ENCODE measurements at places on chromosomes 16 and 17.

DNA sequence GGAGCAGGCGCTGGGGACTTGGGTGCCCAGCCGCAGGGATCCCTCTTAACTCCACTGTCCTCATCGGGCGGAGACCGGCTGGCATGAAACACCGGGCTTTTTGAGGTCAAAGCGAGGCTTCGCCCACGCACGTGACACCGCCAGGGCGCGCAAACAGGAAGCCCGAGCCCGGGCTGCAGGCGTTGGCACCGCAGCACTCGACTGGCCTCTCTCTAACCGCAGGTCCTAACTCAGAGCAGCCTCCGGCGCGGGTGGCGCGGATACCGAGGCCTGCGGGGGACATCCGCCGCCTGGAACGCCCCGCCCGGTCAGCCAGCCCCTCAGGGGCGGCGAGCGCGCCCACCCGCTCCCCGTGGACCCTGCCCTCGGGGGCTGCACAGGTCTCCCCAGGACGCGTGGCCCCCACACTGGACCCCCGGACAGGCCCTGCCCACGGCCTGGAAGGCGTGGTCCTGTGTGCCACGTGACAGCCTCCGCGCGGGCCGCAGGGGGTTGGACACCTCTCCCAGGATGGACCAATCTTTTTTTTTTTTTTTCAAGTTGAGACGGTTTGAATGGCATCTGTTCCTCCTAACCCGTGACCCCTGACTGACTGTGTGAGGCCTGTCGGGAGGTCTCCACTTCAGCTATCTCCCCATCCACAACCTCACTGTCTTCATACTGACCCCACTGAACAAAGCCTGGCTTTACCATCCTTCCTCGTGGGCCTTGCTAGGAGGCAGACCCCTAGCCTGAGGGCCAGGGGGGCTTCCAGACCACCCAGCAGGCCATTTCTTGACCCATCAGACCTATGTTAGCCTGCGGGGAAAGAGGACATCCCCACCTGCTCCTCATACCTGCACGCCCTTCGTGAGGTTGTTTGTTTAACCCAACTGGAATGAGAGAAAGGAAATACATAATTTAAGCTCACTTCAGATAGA lies 8.4 kb upstream of the SLC47A2 start:
- peak; percentile 73 for DNase-seq

DNA sequence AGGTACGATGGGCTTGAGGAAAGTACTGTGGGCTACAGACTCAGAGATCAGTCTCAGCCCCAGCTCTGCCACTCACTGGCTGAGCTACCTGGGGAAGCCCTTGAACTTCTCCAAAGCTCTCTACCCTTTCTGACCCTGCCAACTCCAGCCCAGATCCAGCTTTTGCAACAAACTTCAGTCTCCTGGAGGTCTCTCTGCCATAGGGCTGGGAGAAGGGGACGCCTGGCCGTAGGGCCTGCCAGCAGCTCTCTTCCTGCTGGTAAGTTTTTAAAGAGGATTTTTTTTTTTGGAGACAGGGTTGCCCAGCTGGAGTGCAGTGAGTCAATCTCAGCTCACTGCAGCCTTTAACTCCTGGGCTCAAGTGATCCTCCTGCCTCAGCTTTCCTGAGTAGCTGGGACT lies 11.5 kb downstream of the INPP5K start:
- DNase-seq: no peak

- DNase-seq: no peak
These were observed 55.3 kb upstream of the MTSS2 start for GRCh38 chr16:70740914-70741782.

DNA sequence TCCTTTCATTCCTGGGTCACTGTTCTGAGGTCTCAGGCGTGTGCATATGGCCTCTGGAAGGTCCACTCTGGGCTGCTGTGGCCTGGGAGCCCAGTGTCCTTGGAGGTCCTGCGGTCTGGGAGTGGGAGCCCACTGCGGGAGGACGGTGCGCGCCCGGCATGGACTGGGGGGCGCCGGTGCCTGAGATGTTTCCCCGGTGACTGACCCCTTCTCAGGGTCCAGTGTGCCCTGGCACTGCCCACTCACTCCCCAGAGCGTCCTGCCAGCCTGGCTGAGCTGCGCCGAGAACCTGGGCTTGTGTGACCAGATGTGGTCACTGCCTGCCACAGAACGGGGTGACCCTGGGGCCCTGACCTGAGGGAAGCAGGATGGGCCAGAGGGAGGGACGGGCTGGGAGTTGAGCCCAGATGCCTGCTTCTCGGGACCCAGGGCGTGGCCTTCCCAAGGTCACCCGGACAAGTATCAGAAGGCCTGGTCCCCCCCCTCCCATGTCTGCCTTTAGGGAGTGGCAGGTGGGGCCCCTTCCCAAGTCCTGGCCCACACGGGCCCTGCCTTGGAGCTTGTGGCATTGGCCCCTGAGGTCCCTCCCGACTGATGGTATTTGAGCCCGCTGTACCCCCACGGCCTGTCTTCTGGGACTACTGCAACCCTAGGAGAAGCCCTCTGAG lies 1.1 kb upstream of the RHBDL1 start:
- DNase-seq: no peak

- peak; percentile 13 for DNase-seq
These were observed 521 bp downstream of the C16orf87 start for GRCh38 chr16:46830417-46830901.

GRCh38 chr16:48905632-48906505 lies 295.9 kb upstream of the N4BP1 start:
- no peak for DNase-seq

DNA sequence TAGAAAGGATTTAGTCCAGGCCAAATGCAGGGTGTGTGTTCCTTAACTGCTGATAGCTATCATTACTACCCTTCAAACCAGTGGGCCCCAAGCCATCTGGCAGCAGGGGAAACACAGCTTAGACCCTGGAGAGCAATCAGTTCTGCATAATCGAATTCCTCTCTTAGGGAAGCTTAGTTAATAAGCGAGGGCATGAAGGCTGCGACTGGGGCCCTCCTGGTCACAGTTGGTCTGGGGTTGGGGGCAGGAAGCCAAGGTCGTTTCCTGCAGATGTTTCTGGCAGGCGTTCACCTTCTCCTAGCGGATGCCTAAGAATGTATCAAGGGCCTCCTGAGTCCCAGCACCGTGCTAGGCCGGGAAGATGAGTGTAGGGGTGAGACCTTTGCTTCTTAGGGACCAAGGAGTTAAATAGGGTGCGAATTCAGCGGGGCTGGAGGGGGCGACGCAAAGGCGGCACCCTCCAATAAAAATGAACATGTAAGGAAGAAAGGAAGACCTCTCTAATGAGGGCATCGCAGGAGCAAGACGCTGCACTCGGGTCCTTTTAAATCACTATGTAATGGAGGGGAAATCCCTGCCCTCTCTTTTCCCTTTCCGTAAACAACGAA lies 16.5 kb upstream of the EEF2K start:
- DNase-seq: no peak

DNA sequence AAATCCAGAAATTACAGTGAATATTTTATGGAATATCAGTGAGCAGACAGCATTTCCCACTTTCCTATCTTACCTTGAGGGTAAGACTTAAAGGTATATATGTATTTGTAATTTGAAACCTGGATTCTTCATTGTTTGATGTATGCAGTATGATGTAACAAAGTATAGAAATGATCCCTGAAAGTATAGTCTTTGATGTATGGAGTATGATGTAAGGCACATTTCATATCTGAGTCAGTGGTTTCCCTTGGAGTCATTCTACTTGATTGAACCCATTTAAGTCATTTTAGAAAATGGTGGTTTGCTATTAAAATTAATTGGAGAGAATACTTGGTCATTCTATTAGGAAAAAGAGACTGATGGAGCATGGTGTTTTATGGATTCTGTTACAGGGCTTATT lies 10.1 kb downstream of the AMZ2 start:
- DNase-seq: no peak

GRCh38 chr16:4380119-4381063 lies 8.7 kb downstream of the VASN start:
- no peak for DNase-seq

DNA sequence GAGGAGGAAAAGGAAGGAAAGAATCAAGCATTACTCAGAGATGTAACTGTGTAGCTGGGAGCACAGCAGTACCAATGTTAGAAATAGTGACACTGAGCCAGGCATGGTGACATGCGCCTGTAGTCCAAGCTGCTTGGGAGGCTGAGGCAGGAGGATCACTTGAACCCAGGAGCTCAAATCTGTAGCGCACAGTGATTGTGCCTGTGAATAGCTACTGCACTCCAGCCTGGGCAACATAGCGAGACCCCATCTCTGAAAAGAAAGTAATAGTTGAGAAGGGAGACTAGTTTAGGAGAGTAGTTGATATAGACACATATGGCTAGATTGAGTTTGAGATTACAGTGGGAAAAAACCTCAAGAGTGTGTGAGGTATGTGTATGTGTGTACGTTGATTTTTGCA lies 17.8 kb downstream of the MAP3K3 start:
- no peak for DNase-seq

- DNase-seq: no peak
These were observed 7.1 kb upstream of the NFATC3 start for GRCh38 chr16:68077866-68078700.

DNA sequence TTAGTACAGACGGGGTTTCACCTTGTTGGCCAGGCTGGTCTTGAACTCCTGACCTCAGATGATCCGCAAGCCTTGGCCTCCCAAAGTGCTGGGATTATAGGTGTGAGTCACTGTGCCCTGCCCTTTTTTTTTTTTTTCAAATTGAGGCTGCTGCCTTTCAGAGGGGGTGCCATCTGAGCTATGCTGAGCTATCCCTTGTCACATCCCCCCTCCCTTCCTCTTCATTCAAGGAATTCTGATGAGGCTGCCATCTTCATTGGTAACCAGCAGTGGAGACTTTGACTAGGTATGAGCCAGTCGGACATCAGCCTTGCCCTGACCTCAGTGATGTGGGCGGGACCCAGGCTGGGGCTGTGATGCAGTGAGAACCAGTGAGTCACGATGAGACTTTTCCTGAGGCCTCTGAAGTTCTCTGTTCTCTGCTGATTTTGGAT lies 24.4 kb upstream of the GPT2 start:
- peak; percentile 48 for DNase-seq

DNA sequence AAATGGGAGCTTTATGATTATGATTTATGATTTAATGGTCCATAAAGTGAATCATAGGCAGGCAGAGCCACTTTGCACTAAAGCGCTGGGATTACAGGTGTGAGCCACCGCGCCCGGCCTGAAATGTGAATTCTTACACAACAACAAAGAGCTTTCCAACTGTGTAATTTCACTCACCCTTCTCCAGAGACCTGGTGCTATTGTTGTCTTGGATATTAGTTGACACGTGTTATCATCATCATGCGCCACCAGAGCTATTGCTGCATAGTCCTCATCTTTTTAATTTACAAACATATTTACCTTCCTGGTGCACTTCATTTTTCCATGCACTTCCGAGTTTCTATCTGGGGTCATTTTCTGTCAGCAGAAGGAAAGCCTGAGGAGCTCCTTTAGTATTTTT lies 4.8 kb upstream of the UTS2R start:
- DNase-seq: no peak

- peak; percentile 22 for DNase-seq
These were observed 20.8 kb upstream of the MYO15B start for GRCh38 chr17:75566834-75567233.

- DNase-seq: no peak
These were observed 140.3 kb downstream of the SLC39A11 start for GRCh38 chr17:72952220-72952619.

DNA sequence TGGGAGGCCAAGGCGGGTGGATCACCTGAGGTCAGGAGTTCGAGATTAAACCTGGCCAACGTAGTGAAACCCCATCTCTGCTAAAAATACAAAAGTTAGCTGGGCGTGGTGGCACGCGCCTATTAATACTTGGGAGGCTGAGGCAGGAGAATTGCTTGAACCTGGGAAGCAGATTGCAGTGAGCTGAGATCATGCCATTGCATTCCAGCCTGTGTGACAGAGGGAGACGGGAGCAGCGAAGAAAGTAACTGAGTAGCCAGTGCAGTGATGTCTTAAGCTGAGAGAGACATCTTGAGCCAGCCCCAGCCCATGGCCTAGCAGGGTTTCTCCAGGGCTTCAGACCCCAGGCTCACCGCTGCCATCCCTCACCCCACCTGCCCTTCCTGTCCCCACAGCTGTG lies 9.8 kb upstream of the SMIM5 start:
- DNase-seq: no peak

GRCh38 chr17:45709728-45710288 lies 74.3 kb upstream of the CRHR1 start:
- no peak for DNase-seq

DNA sequence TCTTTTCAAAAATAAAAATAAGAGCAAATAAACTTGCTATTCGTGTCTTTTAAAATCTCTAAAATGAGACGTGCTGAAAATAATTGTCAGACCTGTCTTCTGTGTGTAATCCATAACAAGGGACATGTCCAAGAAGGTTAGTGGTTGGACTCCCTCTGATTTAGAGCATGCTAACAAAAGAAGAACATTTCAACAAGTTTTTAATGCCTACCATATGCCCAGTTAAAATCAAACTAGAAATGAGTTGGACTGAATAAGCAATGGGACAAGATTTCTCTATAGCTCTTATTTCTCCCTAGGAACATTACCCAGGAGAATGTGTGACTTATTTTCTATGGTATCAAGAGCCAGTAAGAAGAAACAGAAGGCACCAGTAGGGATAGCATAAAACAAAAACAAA lies 689.7 kb upstream of the SOX9 start:
- DNase-seq: no peak

- DNase-seq: no peak
These were observed 14.7 kb downstream of the DCAKD start for GRCh38 chr17:45036691-45037090.

GRCh38 chr16:67951485-67951884 lies 7.6 kb upstream of the LCAT start:
- no peak for DNase-seq

DNA sequence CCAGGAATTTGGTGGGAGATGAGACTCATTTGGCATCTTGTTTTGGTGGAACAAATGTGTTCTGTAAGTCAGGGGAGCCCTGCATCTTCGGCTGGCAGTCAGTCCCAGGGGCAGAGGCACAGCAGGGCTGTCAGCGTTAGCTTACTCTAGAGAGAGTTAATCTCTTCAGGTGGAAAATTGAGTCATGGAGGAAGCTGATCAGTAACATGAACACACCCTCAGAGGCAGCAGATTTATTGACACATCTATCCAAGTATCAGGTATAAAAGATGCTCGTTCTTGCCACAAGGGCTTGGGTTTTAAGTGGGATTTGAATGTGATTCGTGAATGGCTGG lies 55.2 kb downstream of the EPN2 start:
- DNase-seq: no peak

- DNase-seq: no peak
These were observed 17.3 kb upstream of the MYO1D start for GRCh38 chr17:32894245-32894644.

- DNase-seq: peak; percentile 78
These were observed 16.8 kb upstream of the RMI2 start for GRCh38 chr16:11328172-11329070.

Measured in CD4-positive, alpha-beta T cell treated with Interferon gamma for 1 hour (primary cell).